Left lung (tissue), 14 donors: ENCODE measurements at places on chromosomes 13 and 19. TPM values are rescaled to one million over a fixed set of nuclear protein-coding genes. Genes with fewer than 3 reads are reported as not detected.

The TMEM59L gene
- 4.9 TPM for total RNA-seq

The UBE2S gene
- total RNA-seq = 39.1 TPM

The ZNF578 gene
- 1.7 TPM for total RNA-seq

The ARL11 gene
- total RNA-seq = 7.6 TPM

The CDX2 gene
- not detected for total RNA-seq

The BICRA gene
- 13.8 TPM for total RNA-seq

The PLPP2 gene
- 3.2 TPM for total RNA-seq

The NOTCH3 gene
- 94.1 TPM for total RNA-seq

The PRTN3 gene
- 0.58 TPM for total RNA-seq

The ACTL9 gene
- total RNA-seq = not detected

The ACP7 gene
- not detected for total RNA-seq

The SPIB gene
- 0.32 TPM for total RNA-seq

The ZNF256 gene
- 4.2 TPM for total RNA-seq

The CPB2 gene
- total RNA-seq = 18.4 TPM

The ANKLE1 gene
- 0.45 TPM for total RNA-seq

DNA sequence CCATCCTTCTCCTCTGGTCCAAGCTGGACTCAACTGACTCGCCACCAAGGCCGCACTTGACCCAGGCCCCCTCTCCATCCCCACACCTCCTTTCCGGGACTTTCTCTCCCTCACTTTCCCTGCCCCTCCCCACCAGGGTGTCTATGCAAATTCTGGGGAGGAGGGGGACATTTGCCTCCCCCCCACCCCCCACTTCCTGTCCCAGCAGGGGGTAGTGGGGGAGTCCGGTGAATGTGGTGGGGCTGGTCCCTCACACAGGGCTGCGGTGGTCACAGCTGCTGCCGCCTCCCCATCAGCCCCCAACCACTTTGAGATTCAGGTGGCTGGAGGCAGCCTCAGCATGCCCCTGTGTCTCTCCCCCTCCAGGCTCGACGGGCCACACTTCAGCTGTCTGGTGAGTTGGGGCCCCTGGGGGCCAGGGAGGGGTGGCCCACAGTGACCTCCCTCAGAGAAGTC lies 870 bp downstream of the SPIB start:
- no peak for DNase-seq
- no peaks in the 10 kb centered on the region for H3K4me1 ChIP-seq
- H3K27me3 ChIP-seq = peaks cover 18% of the 10 kb centered on the region
- no peak overlapping the region for H3K27ac ChIP-seq
- no peak overlapping the region for H3K4me3 ChIP-seq
- no peaks in the 10 kb centered on the region for H3K36me3 ChIP-seq

- H3K36me3 ChIP-seq = no peaks in the 10 kb centered on the region
- H3K27ac ChIP-seq = no peak overlapping the region
- no peak for DNase-seq
- H3K27me3 ChIP-seq = no peaks in the 10 kb centered on the region
- peaks cover 64% of the 10 kb centered on the region for H3K4me1 ChIP-seq
Observed at GRCh38 chr19:18468517-18468916, 30.6 kb upstream of the ISYNA1 start.

- H3K4me3 ChIP-seq = no peak overlapping the region
- H3K27ac ChIP-seq = no peak overlapping the region
- DNase-seq = no peak
- H3K36me3 ChIP-seq = peaks cover 8% of the 10 kb centered on the region
Observed at GRCh38 chr19:8585894-8586750, 8.9 kb upstream of the MYO1F start.

DNA sequence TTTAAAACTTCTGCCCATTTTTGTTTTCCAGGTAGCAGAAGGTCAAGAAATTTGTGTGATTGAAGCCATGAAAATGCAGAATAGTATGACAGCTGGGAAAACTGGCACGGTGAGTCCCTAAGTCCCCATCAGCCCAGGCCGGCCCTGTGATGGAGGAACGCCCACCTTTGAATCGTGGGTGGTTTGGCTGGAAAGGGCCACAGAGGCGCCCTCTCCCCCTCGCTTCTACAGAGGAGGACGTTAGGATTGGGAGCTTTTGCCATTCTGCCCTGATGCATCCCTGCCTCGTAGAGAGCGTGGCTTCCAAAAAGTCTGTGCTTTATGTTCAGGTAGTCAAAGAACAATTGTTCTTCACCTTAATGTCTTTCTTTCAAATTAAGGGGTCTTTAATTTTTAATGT lies 60.9 kb downstream of the GGACT start:
- no peaks in the 10 kb centered on the region for H3K36me3 ChIP-seq
- no peaks in the 10 kb centered on the region for H3K4me1 ChIP-seq
- H3K4me3 ChIP-seq = no peak overlapping the region

- no peaks in the 10 kb centered on the region for H3K4me1 ChIP-seq
- no peak overlapping the region for H3K27ac ChIP-seq
- no peaks in the 10 kb centered on the region for H3K36me3 ChIP-seq
- H3K27me3 ChIP-seq = no peaks in the 10 kb centered on the region
Observed at GRCh38 chr13:110628952-110629701, 13.8 kb downstream of the NAXD start.

- H3K4me1 ChIP-seq = no peaks in the 10 kb centered on the region
- H3K36me3 ChIP-seq = no peaks in the 10 kb centered on the region
Observed at GRCh38 chr13:104461049-104461448, 1394.8 kb upstream of the SLC10A2 start.

- no peak for DNase-seq
- H3K36me3 ChIP-seq = no peaks in the 10 kb centered on the region
- no peaks in the 10 kb centered on the region for H3K4me1 ChIP-seq
- no peak overlapping the region for H3K4me3 ChIP-seq
Observed at GRCh38 chr19:39223703-39224279, 19.7 kb upstream of the SYCN start.

DNA sequence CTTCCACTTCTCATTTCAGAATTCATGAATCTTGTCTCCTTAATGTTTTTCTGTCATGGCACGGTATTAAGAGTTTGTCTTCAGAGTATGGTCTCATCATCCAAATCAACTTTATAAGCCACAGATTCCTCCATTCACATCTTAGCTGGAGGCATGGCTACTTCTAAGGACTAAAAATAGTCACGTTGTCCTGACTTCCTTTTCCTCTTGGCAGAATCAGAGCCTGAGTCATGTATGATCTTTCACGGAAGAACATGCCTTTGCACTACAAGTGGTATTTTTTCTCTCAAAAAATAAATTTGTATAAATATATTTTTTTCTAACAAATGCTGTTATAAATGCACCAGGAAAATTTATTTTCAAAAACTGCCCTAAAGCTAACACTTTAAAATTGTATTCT lies 71.4 kb downstream of the ALOX5AP start:
- no peak overlapping the region for H3K4me3 ChIP-seq
- no peaks in the 10 kb centered on the region for H3K36me3 ChIP-seq
- no peaks in the 10 kb centered on the region for H3K27me3 ChIP-seq
- H3K4me1 ChIP-seq = no peaks in the 10 kb centered on the region
- DNase-seq = no peak

DNA sequence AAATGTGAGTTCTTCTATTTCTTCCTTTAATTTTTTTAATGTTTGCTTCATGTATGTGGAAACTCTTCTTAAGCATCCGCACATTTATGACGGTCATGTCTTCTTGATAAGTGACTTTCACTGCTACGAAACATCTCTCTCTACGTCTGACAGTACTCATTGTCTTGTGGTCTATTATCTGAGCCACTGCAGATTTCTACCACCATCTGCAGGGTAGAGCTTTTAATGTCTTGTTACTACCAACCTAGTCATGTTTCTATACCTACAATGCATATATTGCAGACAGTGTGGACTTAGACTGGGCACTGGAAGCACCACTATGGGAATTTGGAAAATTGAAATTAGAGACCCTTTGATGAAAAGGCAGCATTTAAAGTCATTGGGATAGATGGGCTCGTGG lies 75.4 kb upstream of the ARHGEF7 start:
- DNase-seq = no peak
- no peaks in the 10 kb centered on the region for H3K4me1 ChIP-seq
- no peaks in the 10 kb centered on the region for H3K36me3 ChIP-seq
- no peak overlapping the region for H3K27ac ChIP-seq
- H3K27me3 ChIP-seq = peaks cover 5% of the 10 kb centered on the region

- no peak for DNase-seq
- H3K27me3 ChIP-seq = no peaks in the 10 kb centered on the region
- H3K4me1 ChIP-seq = peaks cover 6% of the 10 kb centered on the region
- no peak overlapping the region for H3K4me3 ChIP-seq
Observed at GRCh38 chr13:44196196-44196751, 177.3 kb upstream of the SERP2 start.

- H3K4me1 ChIP-seq = peaks cover 7% of the 10 kb centered on the region
- no peaks in the 10 kb centered on the region for H3K36me3 ChIP-seq
- H3K27ac ChIP-seq = peak overlapping the region; percentile 89
- peak overlapping the region; percentile 67 for H3K4me3 ChIP-seq
- no peaks in the 10 kb centered on the region for H3K27me3 ChIP-seq
- no peak for DNase-seq
Observed at GRCh38 chr19:52896431-52897137, 851 bp downstream of the ZNF320 start.

- H3K4me1 ChIP-seq = peaks cover 23% of the 10 kb centered on the region
- no peak overlapping the region for H3K4me3 ChIP-seq
- peaks cover 30% of the 10 kb centered on the region for H3K27me3 ChIP-seq
- H3K27ac ChIP-seq = peak overlapping the region; percentile 80
- H3K36me3 ChIP-seq = no peaks in the 10 kb centered on the region
- DNase-seq = peak; percentile 47
Observed at GRCh38 chr19:16886305-16886880, 2.4 kb upstream of the F2RL3 start.

DNA sequence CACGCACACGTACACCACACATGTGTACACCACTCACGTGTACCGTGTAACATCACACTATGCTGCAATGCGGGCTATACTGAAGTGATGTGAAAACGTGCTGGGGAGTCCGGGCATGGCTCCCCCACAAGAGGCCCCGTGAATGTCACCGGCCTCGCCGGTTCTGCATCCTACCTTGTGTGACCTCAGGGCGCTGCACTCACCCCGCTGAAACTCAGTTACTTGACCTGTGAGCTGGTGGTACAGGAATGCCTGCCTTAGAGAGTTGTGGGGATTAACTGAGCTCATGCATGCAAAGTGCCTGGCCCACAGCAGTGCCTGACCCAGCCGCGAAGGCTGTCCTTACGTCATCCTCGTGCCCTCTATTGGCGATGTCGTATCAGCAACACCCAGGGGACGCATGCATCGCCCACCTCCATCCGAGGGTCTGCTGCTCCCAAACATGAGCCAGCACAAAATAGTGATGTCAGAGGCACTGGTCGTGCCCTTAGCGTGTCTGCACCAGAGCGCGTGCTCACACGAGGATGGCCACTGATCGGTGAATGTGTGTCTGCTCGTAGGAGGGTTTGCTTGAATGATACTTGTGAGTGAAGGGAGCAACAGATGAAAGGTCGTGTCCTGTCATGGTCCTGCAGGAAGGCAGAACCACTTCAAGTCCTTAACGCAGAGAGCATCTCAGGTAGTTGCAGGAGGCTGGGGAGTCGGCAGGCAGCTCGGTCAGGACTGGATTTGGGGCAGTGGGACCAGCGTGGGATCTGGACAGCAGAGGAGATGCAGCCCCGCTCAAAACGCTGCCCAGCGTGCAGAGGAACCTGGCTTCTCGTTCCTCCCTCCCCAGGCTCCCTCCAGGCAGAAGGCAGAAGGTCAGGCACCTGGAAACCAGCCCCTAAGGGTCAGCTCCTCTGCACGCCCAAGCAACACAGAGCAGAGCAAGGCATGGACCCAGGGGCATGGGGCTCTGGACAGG lies 126.2 kb upstream of the SPACA7 start:
- DNase-seq = no peak
- no peak overlapping the region for H3K4me3 ChIP-seq
- H3K27me3 ChIP-seq = no peaks in the 10 kb centered on the region
- no peaks in the 10 kb centered on the region for H3K4me1 ChIP-seq

DNA sequence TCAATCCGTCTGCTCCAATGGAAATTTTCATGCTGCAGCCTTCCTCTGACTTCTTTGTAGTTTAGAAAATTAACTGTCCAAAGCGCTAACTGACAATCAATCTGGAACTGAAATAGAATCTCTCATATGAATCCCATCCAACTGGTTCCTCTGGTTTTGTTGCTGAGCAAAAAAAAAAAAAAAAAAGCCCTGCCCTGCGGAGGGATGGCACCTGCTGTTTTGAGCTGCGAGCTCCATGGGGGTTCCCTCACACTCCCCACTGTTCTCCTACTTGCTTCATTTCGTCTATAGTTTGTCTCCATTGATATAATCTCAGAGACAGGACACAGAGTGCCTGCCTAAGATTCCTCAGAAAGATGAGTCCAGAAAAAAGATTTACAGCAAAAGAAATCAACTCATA lies 33.4 kb downstream of the FAAP24 start:
- no peak overlapping the region for H3K4me3 ChIP-seq
- H3K4me1 ChIP-seq = no peaks in the 10 kb centered on the region
- DNase-seq = no peak
- H3K36me3 ChIP-seq = no peaks in the 10 kb centered on the region
- no peaks in the 10 kb centered on the region for H3K27me3 ChIP-seq

DNA sequence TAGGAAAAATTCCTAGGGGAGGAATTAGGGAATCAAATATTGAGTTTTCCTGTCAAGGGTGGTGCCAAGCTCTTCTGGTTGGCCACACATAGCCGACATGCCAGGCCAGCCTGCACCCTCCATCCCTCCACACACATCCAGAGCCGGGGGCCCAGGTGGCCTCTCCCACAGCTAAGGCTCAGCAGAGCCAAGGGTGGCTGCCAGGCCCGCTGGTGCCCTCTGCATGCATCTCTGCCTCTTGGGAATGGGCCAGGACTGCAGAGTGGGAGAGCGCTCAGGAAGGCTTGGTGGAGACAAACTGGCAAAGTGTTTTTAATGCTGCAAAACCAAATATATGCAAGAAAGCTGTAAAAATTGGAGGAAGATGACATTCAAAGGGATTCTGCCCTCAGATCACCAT lies 42.7 kb upstream of the GAS6 start:
- H3K36me3 ChIP-seq = no peaks in the 10 kb centered on the region
- H3K27ac ChIP-seq = no peak overlapping the region
- no peak overlapping the region for H3K4me3 ChIP-seq
- peaks cover 30% of the 10 kb centered on the region for H3K27me3 ChIP-seq
- no peak for DNase-seq
- no peaks in the 10 kb centered on the region for H3K4me1 ChIP-seq

- H3K27me3 ChIP-seq = no peaks in the 10 kb centered on the region
- no peak for DNase-seq
- no peaks in the 10 kb centered on the region for H3K4me1 ChIP-seq
- H3K36me3 ChIP-seq = peaks cover 80% of the 10 kb centered on the region
- H3K4me3 ChIP-seq = no peak overlapping the region
Observed at GRCh38 chr19:6682607-6683128, 12.7 kb upstream of the TNFSF14 start.
